ENCODE measurements at places on chromosomes 11 and 22. TPM values are rescaled to one million over a fixed set of nuclear protein-coding genes. Genes with fewer than 3 reads are reported as not detected.

CALCB gene
- 0.15 TPM for total RNA-seq

TMEM191C gene
- 1.1 TPM for total RNA-seq

C11orf86 gene
- total RNA-seq = 50.6 TPM

XNDC1N gene
- total RNA-seq = 3.6 TPM

Data from A549 treated with Hydrocortisone at 1 μM for 4 hours (cell line).